ENCODE measurements at places on chromosomes 5 and 9.

DNA sequence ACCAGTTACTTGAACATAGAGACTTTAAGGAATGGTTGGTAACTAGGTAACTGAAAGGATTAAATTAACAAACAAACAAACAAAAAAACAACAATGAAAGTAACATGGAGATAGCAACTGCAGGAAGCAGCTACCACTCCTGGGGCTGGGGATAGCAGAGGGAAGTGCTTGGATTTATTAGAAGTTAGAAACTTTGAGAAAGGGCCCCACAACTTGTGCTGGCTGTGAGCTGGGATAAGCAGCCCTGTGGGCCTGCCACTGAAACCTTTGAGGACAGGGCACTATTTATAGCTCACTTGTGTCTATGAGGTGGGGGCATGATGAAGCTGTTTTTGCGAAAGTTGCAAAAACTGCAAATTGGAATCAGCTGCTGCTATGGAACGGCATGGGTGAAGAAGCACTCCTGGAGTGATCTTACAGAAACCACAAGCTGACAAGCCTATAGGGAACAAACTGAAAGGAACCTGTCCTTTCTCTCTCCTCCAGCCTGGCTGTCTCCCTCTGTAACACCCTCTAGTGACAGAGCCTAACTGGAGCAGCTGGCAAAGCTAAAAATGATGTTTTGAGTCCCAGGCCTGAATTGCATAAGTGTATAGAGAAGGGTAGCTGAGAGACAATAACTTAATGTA is 91.4 kb upstream of the RANBP6 start:
- no peak for DNase-seq

GRCh38 chr9:109176386-109176785 is 9.3 kb upstream of the FRRS1L start:
- DNase-seq = no peak

GRCh38 chr9:77865385-77866047 is 166.1 kb downstream of the GNAQ start:
- no peak for DNase-seq

- no peak for DNase-seq
Observed at GRCh38 chr9:37381094-37381741, 41.3 kb upstream of the GRHPR start.

GRCh38 chr5:2201832-2202231 is 319.1 kb upstream of the IRX4 start:
- DNase-seq = no peak

Data from stimulated activated CD4-positive, alpha-beta T cell treated with anti-CD3 and anti-CD28 coated beads, TNF-alpha, amount 100 ng/mL, for 1 hour (primary cell).